ENCODE measurements at places on chromosomes 12 and 14. TPM values are rescaled to one million over a fixed set of nuclear protein-coding genes. Genes with fewer than 3 reads are reported as not detected.

GRCh38 chr14:64195199-64195598 is 99.0 kb downstream of the ESR2 start:
- H3K27ac ChIP-seq: no peak overlapping the region
- H3K4me1 ChIP-seq: no peaks in the 10 kb centered on the region
- H3K36me3 ChIP-seq: no peaks in the 10 kb centered on the region

Gene GPD1
- 1.6 TPM for total RNA-seq

DNA sequence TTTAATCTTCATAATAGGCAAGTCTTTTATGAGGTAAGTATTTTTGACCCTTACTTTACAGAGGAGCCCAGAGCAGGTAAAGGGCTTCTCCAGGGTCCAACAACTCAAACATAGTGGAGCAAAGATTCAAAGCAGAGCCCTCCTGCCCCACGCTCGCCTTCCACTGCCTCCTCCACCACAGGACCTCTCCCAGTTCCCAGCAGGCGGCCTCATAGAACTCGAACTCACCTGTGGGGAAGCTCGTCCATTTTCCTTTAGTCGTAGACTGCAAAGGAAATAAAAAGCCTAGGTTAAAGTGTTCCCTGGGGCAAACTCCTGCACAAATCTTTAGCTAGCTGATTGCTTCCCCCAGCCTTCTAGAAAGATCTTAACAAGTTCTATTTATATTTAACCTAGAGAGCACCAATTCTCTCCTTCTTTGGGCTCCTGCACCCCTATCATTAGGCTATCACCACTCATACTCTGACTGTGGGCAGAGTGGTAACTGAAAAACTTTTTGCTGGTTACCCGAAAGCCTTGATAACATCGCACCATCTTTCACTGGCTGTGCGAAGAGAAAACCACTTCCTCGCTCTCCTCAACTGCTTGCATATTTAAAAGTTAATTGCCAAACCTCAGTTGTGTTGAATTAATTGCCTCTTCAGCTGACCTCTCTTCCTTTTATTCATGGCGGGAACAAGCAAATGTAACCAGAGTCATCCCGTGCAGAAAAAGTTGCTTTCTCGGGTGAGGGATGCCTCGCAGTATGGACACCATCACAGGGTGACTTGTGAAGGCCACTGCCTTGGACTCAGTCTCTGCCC is 299.6 kb downstream of the DPF3 start:
- no peaks in the 10 kb centered on the region for H3K36me3 ChIP-seq
- peaks cover 14% of the 10 kb centered on the region for H3K27me3 ChIP-seq
- DNase-seq: no peak
- H3K4me3 ChIP-seq: no peak overlapping the region

Gene LRRK2
- total RNA-seq: 0.20 TPM

- H3K27me3 ChIP-seq: no peaks in the 10 kb centered on the region
- H3K27ac ChIP-seq: no peak overlapping the region
- DNase-seq: no peak
- no peaks in the 10 kb centered on the region for H3K36me3 ChIP-seq
- no peak overlapping the region for H3K4me3 ChIP-seq
These were observed 46.4 kb downstream of the STXBP6 start for GRCh38 chr14:25003537-25003936.

- H3K4me1 ChIP-seq: no peaks in the 10 kb centered on the region
- no peak for DNase-seq
- H3K27ac ChIP-seq: no peak overlapping the region
- no peak overlapping the region for H3K4me3 ChIP-seq
- peaks cover 54% of the 10 kb centered on the region for H3K27me3 ChIP-seq
These were observed 108.7 kb downstream of the SLC8A3 start for GRCh38 chr14:70080076-70080475.

GRCh38 chr12:70290116-70290515 is 46.9 kb downstream of the CNOT2 start:
- no peak overlapping the region for H3K4me3 ChIP-seq
- no peaks in the 10 kb centered on the region for H3K27me3 ChIP-seq
- peaks cover 5% of the 10 kb centered on the region for H3K36me3 ChIP-seq
- H3K27ac ChIP-seq: no peak overlapping the region
- DNase-seq: no peak

Gene SIX4
- total RNA-seq: 24.5 TPM

Gene SLC39A2
- total RNA-seq: not detected

DNA sequence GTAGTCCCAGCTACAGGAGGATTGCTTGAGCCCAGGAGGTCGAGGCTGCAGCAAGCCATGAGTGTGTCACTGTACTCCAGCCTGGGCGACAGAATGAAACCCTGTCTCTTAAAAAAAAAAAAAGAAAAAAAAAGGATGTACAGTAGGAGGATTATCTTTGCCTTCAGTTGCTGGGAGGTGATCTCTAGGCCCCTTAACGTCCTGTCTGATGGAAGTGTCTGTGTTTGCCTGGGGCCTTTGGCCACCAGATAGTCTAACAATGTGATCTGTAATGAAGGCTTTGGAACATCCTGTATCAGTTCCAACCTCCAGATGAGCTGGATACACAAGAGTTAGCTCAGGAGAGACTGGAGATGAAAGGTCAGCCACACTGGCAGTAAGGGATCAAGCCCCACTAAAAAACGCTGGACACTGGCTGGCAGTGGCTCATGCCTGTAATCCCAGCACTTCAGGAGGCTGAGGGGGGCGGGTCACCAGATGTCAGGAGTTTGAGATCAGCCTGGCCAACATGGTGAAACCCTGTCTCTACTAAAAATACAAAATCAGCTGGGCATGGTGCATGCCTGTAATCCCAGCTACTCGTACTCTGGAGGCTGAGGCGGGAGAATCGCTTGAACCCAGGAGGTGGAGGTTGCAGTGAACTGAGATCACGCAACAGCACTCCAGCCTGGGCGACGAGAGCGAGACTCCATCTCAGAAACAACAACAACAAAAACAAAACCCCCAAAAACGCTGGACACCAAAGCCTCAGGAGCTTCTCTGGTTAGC is 19.0 kb upstream of the HNF1A start:
- H3K4me1 ChIP-seq: peaks cover 58% of the 10 kb centered on the region
- no peak for DNase-seq
- no peaks in the 10 kb centered on the region for H3K36me3 ChIP-seq
- no peak overlapping the region for H3K4me3 ChIP-seq

GRCh38 chr12:2650261-2651067 is 144.3 kb upstream of the FKBP4 start:
- H3K4me3 ChIP-seq: no peak overlapping the region
- no peak overlapping the region for H3K27ac ChIP-seq
- no peak for DNase-seq
- H3K27me3 ChIP-seq: no peaks in the 10 kb centered on the region
- no peaks in the 10 kb centered on the region for H3K4me1 ChIP-seq

GRCh38 chr12:107511292-107511691 is 174.3 kb upstream of the PWP1 start:
- no peaks in the 10 kb centered on the region for H3K36me3 ChIP-seq
- no peak overlapping the region for H3K27ac ChIP-seq
- no peak for DNase-seq

Gene ABCD4
- 45.3 TPM for total RNA-seq

Gene SRGAP1
- total RNA-seq: 16.6 TPM

GRCh38 chr12:108507971-108508642 is 7.0 kb upstream of the FICD start:
- no peak overlapping the region for H3K27ac ChIP-seq
- DNase-seq: no peak
- H3K36me3 ChIP-seq: no peaks in the 10 kb centered on the region
- no peak overlapping the region for H3K4me3 ChIP-seq
- no peaks in the 10 kb centered on the region for H3K4me1 ChIP-seq

- H3K4me3 ChIP-seq: no peak overlapping the region
- H3K27me3 ChIP-seq: no peaks in the 10 kb centered on the region
- no peak overlapping the region for H3K27ac ChIP-seq
These were observed 45.8 kb downstream of the CRADD start for GRCh38 chr12:93722835-93723567.

Gene GLS2
- not detected for total RNA-seq

DNA sequence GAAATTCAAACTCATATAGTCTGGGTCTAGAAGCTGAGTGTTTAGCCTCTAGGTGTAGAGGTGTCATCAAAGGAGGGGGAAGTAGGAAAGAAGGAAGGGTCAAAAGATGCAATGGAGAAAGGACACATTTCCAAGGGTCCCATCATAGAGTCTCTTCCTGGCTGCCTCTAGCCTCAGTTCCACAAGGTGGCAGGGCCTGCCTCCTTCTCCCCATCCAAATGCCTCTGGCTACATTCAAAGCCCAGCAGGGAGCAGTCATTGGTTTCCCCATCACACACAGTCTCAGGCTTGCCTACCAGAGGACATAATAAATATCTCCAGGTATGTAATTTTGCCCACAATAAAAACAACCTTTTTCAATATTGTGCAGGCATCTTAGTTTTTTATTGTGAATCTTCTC is 2.1 kb upstream of the CCT2 start:
- H3K4me3 ChIP-seq: no peak overlapping the region
- no peak overlapping the region for H3K27ac ChIP-seq
- H3K36me3 ChIP-seq: peaks cover 15% of the 10 kb centered on the region
- no peak for DNase-seq
- H3K4me1 ChIP-seq: peaks cover 3% of the 10 kb centered on the region
- H3K27me3 ChIP-seq: no peaks in the 10 kb centered on the region

- no peak for DNase-seq
- peaks cover 4% of the 10 kb centered on the region for H3K4me1 ChIP-seq
- H3K36me3 ChIP-seq: no peaks in the 10 kb centered on the region
These were observed 5.8 kb upstream of the DAAM1 start for GRCh38 chr14:59182641-59183040.
